ENCODE measurements at places on chromosomes 2 and 18.

GRCh38 chr18:54726143-54726542 lies 102.1 kb upstream of the RAB27B start:
- DNase-seq: no peak

DNA sequence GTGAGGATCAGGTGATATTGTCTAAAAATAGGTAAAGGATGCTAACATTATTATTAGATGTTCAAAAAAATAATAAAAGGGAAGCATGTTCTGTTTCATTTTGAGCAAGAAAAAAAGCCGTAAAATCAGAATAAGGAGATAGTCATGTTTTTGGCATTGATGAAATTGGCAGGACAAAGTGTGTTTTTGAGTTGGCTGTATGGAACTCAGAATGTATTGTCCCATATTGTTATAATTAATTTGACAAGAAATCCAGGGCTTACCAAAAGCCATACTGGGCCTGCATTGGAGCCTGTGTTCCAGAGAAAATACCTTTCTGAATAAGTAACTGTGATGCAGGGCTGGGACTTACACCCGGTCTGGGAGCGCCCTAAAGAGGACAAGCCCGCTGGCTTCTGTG lies 232.0 kb downstream of the AGAP1 start:
- DNase-seq: no peak

DNA sequence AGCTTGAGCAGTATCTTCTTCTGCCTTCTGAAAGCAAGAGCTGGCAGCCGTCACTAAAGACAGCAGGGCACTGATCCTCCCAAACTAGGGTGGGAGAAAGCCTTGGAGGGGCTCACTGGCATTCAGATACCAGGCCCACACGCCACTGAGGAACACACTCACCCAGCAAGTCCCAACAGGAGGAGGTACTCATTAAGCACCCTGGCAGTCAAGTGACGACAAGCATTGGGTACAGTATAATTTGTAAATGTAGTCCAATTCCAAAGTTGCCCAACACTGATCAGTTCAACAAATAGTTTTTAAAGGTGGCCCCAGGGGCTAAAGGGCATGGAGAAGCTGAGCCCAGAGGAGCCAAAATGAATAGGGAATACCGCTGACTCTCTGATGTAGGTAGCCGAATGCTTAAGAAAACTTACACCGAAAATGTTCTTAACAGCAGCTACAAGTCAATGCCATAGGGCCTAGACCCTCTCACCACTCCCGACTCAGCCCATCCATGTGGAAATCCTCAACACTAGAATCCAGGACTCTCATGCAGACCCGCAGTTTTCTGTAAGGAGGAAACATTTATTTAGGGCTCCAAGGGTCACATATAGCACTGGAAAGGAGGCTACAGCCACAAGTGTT lies 9.9 kb downstream of the LIMS2 start:
- DNase-seq: no peak

GRCh38 chr18:67783196-67783946 lies 266.9 kb upstream of the DSEL start:
- no peak for DNase-seq

DNA sequence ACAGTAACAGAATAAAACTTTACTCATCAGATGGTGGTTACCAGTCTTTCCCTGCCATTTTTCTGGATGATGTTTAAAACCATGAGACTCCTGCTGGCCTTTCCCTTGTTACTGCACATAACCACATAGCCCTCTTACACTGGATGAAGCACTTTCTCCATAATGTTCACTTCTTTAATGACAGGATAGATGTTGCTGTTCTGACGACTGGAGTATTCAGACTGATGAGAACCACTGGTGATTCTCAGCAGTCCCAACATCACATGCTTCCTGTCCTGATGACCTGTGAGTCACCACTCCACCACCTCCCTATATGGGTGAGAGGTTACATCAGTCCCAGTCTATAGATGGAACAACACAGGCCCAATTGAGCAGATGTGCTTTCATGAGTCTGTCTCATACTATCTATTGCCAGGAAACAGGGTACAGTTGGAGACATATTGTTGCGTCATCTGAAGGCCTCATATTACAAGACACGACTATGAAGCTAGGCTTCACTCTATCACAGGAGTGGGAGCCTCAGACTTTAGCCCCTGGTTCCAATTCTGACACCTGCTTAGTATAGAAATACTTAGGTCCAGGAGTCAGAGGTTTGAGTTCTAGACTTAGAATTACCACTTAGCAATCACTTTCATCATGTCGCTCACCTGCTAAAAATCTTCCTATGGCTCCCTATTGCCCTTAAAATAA lies 145.7 kb upstream of the KLF7 start:
- no peak for DNase-seq

- no peak for DNase-seq
Observed at GRCh38 chr18:4455113-4455811, at the start of gene DLGAP1. Gene DLGAP1 (minus strand): TSS chr18:4455307.
